ENCODE measurements at places on chromosomes 5 and 9.

DNA sequence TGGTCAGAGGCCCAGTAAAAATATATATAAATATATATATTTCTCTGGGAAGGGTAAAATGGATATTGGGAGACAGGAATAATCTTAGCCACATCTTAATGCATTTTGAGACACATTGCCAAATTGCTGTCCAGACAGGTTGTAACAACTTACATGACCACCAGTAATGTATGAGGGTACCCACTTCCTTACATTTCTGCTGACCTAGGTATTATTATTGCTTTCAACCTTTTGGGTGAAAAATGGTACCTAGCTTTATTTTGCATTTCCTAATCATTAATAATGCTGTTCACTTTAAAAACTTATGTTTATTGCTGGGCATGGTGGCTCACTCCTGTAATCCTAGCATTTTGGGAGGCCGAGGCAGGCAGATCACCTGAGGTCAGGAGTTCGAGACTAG is 61.5 kb downstream of the MEGF10 start:
- DNase-seq = no peak

GRCh38 chr5:67805666-67806348 is 409.7 kb upstream of the PIK3R1 start:
- DNase-seq = no peak

DNA sequence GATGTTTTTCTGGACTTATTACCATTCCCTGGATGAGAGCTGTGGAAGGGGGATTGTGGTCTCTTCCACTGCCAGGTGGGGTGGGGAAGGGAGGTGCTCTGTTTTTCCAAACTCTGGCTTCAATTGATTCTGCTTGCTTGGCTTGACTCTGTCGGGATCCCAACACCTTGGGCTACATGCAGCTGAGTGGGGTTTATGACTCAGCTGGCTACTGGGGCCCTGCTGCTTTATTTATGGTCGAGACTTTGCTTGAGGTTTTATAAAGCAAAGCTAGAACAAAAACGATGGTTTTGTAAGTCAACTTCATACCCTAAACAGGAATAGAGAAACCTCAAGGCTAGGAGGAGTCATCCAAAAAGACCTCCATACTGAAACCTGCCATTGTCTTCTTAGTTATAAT is 76.3 kb downstream of the AOPEP start:
- no peak for DNase-seq

- peak; percentile 79 for DNase-seq
Measured at GRCh38 chr9:100437860-100438805, 11.2 kb downstream of the MSANTD3 start.

DNA sequence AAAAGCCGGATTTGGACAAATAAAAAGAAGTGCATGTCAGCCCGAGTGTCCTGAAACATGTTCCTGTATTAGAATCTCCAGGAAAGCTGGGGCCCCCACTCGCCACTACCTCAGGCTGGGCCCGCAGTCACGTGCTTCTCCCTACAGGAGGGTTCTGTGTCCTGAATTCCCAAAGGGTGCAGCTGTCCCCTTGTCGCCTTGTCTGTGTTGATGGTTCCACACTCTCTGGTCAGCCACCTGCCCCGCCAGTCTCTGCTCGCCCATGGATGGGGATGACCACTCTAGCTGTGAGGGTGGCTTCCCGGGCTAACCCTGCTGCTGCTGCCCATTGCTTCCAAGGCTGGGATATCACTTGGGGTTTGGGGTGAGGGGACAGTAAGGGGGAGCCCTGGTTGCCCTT is 3.1 kb upstream of the TMEM250 start:
- DNase-seq = no peak

GRCh38 chr9:91426123-91426745 is 2.6 kb upstream of the NFIL3 start:
- no peak for DNase-seq

- DNase-seq = no peak
Measured at GRCh38 chr9:113617550-113617949, 154.0 kb downstream of the RGS3 start.

GRCh38 chr5:2532809-2533208 is 218.7 kb downstream of the IRX2 start:
- DNase-seq = no peak

- no peak for DNase-seq
Measured at GRCh38 chr5:2381070-2381469, 370.4 kb downstream of the IRX2 start.

DNA sequence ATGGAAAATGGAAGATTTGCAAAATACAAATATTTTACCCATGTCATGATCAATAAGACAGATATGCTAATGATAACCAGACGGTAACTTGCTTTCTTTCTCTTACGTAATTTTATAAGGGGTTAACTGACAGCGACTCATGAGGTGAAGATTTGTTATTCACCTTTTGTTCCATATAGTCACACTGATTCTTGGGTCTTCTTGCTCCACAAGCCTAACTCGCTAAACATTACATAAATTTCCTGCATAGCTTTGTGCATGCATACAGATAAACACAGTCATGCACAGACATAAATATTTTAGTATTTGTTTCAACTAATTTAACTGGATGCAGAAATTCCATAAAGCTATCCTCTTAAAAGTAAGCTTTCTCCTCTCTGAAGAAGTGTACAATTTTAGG is 225.9 kb downstream of the VPS13A start:
- DNase-seq = no peak

- DNase-seq = no peak
Measured at GRCh38 chr9:137139468-137140150, 655 bp downstream of the GRIN1 start.

DNA sequence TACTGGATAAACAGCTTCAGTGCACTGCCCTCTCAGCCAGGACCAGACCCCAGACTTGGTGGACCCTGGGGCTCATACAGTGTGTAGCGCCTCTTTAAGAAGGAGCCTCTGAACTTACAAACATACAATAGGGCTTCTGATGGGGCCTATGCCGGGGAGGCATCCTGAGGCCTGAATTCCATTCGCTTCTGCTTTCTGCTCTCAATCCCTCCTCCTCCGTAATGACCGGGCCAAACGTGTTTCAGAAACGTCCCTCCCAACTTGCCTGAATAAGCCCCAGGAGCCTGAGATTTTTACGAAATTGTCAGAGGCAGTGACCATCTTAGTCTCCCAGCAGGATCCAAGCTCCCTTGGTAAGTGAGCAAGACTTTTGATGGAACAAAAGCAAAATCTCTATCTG is 128.1 kb upstream of the BOD1 start:
- no peak for DNase-seq

- no peak for DNase-seq
Measured at GRCh38 chr9:16029046-16029615, 476.3 kb downstream of the CCDC171 start.

- no peak for DNase-seq
Measured at GRCh38 chr5:133531178-133531577, 81.2 kb downstream of the FSTL4 start.

DNA sequence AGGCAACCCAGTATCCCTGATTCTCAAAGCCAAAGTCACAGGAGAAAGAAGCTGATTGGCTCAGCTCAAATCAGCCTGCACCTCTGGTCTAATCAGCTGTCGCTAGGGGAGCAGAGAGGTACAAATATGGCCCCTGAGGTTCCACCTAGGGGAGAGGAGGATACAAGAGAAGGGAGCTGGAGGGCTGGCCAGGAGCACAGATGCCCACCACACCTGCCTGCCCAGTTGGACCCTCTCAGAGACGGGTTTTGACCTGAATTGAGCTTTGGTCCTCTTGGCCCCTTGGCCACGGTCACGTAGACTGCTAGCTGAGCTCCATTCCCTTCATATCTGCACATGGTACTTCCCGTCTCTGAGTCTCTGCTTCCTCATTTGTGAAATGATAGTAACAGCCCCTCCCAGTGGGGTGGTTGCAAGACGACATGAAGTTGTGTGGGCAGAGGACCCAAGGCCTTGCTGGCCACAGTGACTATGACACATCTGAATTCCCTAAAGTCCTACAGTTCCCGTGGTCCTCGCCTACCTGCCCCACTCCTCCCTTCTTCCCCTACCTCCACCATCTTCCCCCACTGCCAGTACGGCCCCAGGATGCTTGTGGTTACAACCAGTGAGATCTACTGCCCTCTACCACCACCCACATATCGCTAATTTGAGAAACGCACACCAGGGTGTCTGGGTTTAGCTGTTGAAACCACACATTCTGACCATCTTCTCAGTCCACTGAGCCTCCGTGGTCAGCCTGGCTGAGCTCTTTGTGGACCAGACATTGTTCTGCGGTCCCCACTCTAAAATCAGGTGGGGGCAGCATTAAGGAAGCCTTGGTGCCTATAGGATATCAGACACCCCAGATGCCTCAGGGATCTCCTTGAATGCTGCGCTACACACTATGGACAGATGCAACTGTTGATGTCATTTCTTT is 60.3 kb upstream of the NEK6 start:
- DNase-seq = no peak

DNA sequence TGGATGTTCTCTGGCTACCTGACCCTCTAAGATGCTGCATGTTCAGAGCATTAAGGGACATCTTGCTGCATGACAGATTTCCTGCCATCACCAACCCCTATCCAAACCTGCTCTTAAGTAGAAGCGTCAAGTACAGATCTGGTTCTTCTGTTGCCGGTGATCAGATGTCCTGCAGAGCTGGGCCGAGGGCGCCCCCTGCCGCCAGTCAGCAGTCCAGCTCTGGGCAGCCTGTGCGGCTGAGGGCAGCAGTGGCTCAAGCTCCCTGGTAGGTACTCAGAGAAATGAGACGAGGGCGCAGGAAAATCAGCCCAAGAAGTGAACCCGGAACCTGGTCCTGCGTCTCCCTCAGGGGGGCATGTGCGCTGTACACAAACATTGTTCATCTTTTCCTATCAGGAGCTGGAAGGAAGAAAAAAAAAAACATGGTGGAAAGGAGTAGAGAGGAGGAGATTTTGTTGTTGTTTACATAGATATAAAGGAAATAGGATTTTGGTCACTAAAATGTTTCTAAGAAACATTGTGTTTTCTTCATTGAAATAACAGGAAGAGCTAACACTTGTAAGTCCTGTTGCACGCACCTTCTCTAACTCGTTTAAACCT is 95.8 kb downstream of the CFAP90 start:
- peak; percentile 73 for DNase-seq

- no peak for DNase-seq
Measured at GRCh38 chr5:353612-354580, 32.4 kb downstream of the AHRR start.

DNA sequence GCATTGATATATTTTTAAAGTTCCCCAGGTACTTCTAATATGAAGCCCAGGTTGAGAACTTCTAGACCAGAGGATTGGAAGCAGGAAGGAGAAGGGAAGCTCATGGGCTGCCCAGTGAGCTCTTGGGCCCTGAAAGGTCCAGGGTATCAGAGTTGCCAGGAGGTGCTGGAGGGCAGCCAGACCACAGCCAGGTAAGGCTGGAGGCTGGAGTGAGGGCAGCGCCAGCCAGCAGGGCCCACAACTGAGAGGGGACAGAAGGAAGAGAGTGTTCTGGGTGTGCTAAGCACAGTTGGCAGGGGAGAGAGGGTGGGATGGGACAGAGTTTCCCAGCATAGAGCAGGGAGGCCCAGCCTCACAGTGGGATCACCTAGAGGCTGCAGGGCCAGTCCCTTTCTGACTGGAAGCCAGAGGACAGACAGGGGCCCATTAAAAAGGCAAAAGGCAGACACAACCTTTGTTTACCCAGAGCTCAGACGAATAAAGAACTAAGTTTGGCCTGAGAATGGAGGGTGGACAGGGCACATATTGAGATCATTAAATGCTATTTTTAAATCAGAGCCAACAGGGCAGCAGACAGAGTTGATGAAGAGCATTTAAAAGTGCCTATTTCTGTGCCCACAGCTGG is 94.9 kb downstream of the PDE8B start:
- no peak for DNase-seq

- DNase-seq = no peak
Measured at GRCh38 chr5:88214655-88215054, 54.0 kb downstream of the TMEM161B start.

- DNase-seq = no peak
Measured at GRCh38 chr9:3386753-3387152, 139.0 kb downstream of the RFX3 start.

- no peak for DNase-seq
Measured at GRCh38 chr9:86135371-86135770, 36.0 kb upstream of the GOLM1 start.

DNA sequence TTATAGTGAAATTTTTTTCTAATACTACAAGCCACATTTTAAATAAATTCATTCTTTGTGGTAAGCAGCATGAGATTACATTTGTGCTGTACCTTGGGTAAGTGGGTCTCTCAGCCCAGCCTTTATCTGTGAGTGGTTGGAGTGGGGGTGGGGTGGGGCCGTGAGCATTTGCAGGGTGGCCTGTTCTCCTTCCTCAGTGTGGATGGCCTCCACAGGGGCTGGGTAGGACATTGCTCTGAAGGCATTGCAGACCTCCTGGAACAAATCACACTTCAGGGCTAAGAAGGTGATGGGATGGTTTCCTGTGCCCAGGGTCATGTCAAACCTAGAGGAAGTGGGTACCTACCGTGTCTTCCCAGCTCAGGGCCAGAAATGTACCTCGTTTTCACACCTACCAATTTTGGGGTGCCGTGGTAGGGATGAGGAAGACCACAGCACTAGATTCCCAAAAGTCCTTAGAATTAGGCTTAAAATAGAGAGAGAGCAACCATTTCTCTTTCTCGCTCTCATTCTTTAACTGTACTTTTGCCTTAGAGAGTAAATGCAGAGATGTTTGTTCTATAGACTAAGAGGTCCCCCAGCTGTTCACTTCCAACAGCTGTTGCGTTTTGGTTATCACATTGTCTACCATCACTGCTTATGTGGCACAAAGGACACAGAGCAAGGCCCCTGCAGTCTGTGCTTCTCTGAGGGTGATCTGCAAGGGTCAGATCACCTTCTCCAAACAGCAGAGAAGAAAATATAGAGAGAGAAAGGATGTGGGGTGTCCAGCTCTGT is 83.4 kb upstream of the CTSL start:
- DNase-seq = no peak

DNA sequence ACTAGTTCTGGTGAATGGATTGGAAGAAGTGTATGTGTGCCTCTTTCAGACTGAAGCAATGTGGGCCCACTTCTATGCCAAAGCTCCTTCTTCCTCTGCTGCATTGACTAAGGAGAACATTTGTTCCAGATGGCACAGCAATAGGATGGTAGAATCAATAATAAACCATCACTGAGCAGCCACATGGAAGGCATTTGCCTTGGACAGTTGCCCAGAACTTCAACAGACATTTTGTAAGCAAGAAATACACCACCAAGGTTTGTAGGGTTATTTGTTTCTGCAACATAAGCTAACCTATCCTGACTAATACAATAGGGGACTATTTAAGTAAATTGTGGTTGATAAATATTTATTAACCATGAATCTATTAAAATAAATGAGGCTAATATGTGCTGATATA is 37.7 kb upstream of the CSNK1G3 start:
- no peak for DNase-seq

- no peak for DNase-seq
Measured at GRCh38 chr5:169848271-169848670, 132.0 kb downstream of the INSYN2B start.

- DNase-seq = no peak
Measured at GRCh38 chr5:66365981-66366380, 221.9 kb downstream of the SREK1 start.

Data from Caco-2 (cell line).